ENCODE measurements at places on chromosomes 2 and 18.

DNA sequence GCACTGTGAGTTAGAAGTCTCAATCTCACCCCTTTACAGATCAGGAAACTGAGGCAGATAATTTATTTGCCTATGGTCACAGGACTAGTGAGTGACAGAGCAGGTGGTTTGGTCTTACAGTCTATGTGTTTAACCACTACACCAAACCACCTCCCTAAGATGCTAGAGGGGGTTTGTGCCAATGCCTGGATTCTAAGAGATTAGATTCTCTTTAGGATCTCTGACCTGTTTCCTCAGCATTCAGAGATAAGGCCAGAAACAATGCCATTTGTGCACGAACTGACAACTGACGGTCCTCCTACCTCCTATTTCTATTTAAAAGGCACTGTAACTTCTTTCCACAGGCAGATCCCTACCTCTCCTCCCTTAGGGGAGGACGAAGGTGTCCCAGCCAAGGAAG lies 2.3 kb upstream of the SLC20A1 start:
- DNase-seq = no peak

DNA sequence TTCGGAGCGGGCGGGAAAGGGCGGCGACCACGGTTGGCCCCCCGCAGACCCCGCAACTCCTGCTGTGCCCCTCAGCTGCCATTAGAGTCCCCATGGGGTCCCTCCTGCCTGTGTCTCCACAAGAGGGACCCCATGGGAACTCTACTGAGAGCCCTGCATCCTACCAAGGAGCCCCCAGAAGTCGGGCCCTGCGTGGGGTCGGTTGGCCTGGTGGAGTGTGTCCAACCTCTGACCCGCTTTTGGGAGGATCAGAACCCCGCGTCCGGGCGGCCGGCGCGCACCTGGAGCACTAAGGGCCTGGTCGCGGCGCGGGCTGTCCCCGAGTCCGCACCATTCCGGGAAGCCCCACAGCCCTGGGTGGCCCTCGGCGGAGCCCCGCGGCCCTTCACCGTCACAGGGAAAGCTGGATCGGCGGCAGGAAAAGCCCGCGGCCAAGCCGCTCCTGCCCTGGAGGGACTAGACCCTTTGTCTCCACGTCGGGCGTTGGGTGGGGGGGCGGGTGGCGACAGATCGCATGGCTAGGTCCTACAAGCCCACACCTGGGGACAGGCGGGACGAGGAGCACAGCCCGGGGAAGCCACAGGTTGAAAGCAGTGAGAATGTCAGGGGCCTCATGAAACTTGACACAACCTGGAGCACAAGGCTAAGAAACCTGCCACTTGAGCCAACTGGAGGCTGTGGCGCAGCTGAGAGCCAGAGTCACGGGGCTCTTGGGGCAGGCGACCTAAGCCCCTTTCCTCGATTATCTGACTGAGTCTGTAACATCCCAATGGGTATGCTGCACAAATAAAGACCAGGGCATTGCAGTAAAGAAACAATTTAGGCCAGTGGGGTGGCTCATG lies 11.2 kb upstream of the CXXC1 start:
- DNase-seq = no peak

DNA sequence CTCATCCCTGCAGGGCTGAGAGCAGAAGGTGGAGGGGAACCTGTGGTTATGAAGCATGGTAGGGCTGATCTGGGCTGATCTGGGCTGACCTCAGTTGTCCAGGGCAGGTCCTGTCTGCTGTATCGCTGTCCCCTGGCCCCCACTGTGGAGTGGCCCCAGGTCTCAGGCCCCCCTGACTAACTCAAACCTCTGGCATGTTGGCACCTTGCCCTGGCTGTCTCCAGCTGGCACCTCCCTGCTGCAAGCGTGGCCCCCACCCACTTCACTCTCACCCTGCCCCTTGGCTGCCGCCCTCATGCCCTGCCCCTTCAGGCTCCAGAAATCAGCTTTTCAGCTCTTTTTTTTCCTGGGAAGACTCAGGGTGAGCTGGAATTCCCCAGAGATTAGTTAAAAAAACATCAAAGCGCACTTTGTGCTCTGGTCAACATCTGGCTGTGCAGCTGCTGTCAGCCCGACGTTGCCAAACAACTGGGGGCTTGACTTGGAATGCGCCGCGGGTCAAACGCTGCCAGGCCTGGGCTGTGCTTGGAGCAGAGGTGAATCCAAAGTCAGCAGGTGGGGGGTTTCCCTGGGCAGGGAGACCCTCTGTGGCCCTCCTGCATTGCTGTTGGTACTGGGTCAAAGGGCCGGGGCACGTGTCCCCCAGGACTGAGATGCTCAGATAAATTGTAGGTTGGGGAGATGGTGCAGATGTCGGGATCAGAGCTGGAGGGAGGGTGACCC lies 173.8 kb upstream of the HDAC4 start:
- DNase-seq = peak; percentile 62

DNA sequence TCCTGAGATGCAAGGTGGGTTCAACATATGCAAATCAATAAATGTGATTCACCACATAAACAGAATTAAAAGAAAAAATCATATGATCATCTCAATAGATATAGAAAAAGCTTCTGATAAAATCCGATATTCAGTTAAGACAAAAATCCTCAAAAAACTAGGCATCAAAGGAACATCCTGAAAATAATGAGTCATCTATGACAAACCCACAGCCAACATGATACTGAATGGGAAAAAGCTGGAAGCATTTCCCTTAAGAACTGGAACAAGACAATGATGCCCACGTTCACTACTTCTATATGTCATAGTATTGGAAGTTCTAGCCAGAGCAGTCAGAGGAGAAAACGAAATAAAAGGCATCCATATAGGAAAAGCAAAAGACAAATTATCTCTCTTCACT lies 80.4 kb downstream of the MYO3B start:
- no peak for DNase-seq

DNA sequence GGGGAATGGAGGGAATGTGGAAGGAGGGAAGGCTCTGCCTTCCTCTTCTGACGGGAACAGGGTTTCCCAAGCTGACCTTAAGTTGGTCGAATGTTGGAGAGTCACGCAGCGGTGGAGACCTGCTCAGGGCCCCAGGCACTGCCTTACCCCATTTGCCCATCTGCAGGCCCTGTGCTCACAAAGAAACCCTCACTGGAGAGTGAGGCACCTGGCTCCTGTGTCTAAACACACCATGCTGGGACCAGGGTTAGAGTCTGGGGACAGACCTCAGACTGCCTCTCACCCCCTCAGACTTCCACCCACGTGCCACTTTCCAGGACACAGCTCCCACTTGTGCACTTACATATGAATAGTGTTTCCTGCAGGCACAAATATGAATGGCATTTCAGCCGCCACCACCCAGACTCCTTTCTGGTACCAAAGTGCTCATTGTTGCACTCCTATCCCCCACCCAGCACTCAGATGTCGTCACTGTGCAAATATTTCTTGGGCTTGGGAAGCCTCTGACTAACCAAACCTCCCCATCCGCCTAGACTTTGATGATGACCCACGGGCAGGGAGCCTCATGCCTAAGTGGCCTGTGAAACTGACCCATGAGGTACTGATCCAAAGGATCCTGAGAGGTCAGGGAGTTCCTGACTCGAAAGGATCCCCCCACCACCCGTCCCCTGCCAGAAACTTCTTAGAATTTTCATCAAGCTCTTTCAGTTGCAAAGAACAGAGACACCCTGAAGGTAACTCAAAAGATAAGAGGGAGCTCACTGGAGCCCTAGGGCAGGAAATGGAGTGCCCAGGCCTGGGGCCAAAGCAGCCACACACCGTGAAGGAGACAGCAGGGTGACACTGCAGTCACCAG lies 78.3 kb downstream of the STPG4 start:
- peak; percentile 75 for DNase-seq

- no peak for DNase-seq
These were observed 463 bp downstream of the HS1BP3 start for GRCh38 chr2:20650393-20650876.

- no peak for DNase-seq
These were observed 163.4 kb upstream of the BCL2L11 start for GRCh38 chr2:110957293-110957692.

DNA sequence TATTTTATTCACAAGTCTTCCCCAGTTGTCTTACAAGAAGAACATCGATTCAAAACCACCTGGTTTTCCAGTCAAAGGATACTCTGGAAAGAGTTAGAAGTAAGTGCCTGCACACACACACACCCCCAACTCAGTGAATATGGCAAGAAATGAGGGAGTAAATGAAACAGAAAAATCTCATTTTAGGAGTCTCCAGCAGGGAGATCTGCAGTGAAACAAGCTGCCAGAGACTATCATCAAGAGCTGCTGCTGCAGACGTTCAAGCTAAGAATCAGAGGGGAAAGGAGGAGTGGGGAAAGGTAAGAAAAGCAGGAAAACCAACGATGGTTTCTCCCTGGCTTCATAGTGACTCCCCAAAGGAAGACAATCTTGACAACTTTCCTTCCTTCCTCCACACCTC lies 2.4 kb downstream of the ALK start:
- no peak for DNase-seq

DNA sequence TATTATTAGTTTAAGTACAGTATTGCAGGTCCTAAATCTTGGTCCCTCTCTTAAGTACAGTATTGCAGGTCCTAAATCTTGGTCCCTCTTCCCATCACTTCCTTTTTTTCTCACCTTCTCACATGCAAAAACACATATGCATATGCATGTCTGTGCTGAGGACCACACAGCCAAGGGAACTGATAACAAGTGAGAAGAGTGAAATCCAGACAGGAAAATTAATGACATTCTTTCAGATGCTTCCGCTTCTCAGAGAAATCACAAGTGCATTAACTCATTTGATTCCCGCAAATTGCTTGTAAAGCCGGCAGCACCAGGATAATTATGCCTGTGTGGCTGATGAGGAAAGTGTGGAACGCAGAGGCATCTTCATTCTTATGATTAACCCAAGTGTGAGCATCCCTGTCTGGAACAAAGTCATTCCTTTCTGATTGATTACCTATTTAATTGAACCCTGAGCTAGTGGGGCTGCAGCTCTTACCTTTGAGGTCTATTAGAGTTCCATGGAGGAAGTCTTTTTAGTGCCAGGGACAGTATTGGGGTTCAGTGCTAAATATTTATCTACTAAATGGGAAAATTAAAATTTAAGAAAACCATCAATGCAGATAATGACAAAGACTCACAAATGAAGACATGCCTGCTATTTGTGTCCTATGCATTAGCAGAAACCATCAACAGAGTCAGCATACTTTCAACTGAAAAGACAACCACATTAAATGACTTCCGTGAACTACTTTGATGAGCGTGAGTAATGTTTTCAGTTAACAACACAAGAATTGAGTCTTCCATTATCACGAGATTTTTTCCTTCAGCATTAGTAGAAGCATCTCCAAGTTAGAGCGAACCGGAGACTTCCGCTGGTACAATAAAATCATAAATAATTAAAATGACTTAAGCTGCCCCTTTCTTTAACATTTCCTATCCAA lies 220.4 kb upstream of the SLC35G4 start:
- DNase-seq = no peak

- no peak for DNase-seq
These were observed 107.7 kb downstream of the HNMT start for GRCh38 chr2:138071720-138072719.

- DNase-seq = no peak
These were observed 1.6 kb downstream of the KCNJ3 start for GRCh38 chr2:154700136-154700535.

DNA sequence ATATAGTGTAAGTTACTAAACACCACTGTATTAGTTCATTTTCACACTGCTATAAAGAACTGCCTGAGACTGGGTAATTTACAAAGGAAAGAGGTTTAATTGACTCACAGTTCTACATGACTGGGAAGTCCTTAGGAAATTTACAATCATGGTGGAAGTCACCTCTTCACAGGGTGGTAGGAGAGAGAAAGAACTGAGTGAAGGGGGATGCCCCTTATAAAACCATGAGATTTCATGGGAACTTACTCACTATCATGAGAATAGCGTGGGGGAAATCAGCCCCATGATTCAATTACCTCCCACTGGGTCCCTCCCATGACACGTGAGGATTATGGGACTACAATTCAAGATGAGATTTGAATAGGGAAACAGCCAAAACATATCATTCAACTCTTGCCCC lies 618.0 kb downstream of the NYAP2 start:
- no peak for DNase-seq

DNA sequence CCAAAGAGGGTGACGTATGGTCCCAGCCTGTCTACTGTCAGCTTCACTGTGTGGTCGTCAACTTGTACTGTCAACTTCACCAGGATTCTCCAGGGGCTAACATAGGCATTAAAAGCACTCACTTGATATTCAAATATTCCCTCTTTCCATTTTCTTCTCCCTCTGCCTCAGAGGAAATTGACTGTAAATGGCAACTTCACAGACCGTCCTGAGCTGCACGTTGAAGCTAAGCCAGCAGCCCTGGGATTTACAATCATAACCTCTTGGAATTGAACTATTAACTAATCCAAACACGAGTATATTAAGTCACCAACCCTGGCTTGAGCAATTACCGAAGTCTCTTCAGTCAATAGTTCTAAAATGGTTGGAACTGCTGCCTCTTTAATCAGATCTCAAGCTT lies 38.5 kb downstream of the SLC4A3 start:
- DNase-seq = no peak

- DNase-seq = no peak
These were observed 987 bp upstream of the DLX1 start for GRCh38 chr2:172084395-172084644.

GRCh38 chr18:32167980-32168730 lies 21.7 kb upstream of the MEP1B start:
- DNase-seq = no peak

- DNase-seq = no peak
These were observed 78.4 kb downstream of the ARHGEF4 start for GRCh38 chr2:130915149-130915548.

DNA sequence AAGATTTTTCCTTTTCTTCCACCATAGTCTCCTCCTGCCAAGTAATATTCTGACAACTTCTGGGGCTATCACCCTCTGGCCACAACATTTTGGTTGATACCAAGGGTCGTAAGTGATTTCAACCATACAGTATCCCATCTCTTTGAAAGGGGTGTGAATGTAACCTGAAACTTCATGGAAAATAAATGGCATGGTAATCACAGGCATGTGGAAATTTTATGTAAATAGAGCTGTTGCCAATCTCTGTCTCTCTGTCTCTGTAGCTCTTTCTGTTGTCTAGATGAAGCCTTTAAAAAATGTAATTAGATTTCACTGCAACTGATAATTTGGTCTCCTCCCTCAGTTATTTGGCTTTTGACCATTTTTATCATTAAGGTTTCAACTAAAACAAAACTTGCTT lies 125.6 kb upstream of the RPRM start:
- DNase-seq = no peak

GRCh38 chr2:72513011-72513410 lies 312.8 kb downstream of the EXOC6B start:
- DNase-seq = no peak

- no peak for DNase-seq
These were observed 158.4 kb downstream of the SUCLG1 start for GRCh38 chr2:84300696-84301029.
